ENCODE measurements at places on chromosomes 1 and 21.

DNA sequence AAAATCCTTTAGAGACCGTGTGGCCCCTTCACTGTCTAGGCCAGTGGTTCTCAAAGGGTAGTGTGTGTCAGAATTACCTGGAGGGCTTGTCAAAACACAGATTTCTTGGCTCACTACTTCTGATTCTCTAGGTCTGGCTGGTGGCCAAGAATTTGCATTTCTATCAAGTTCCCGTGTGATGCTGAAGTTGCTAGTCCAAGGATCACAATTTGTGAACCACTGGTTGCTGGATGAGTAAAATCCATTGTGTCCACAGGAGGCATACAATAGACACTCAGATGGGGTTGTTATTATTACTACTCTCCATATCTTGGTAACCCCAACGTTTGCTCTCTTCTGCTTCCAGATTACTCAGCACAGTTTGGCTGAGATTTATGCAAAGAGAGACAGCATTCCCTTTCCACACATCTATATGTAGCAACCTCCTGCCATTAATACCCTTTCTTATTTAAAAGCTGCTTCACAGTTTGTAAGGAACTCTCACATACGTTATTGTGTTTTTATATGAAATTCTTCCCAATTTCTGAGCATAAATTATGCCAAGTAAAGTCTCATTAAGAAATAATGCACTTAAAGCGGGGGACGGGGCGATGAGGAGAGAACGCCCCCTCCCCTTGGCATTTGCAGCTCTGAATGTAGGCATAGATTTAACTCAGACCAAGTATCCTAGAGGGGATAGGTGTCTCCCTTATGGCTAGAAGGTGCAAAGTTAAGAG lies 720 bp upstream of the TMCC2 start:
- H3K27ac ChIP-seq, result no peak overlapping the region
- H3K4me1 ChIP-seq, result peaks cover 32% of the 10 kb centered on the region
- no peak for DNase-seq
- peaks cover 2% of the 10 kb centered on the region for H3K36me3 ChIP-seq
- peaks cover 14% of the 10 kb centered on the region for H3K27me3 ChIP-seq

GRCh38 chr1:56948403-56949023 lies 17.3 kb downstream of the C8B start:
- no peaks in the 10 kb centered on the region for H3K27me3 ChIP-seq
- no peak for DNase-seq
- H3K27ac ChIP-seq, result no peak overlapping the region
- no peak overlapping the region for H3K4me3 ChIP-seq
- H3K4me1 ChIP-seq, result no peaks in the 10 kb centered on the region

DNA sequence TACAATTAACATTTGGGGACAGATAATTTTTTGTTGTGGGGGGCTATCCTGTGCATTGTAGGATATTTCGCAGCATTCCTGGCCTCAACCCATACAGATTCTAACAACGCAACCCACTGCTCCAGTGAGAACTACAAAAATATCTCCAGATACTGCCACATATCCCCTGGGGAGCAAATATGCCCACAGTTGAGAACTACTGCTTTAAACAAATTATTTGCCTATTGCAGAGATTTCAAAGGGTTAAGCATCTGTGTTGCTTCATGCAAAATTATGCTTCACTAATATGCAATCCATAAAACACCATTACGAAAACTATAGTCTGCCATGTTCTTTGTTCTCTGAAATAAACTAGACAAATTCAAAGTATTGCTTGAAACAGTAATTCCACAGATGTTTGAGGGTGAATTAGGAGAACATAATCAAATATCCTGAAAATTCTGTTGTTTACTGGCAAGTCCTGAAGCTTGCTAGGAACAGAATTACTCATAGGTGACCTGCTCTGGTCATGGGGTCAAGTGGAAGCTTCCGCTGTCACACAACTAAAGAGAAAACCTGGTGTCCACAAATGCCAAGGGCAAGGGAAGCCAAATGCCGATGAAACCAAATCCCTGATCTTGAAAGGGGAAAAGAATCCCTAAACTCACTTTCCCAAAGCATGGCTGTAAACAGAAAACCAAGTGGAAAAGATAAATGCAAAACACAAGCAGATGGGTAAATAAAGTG lies 149.4 kb downstream of the RERE start:
- no peaks in the 10 kb centered on the region for H3K27me3 ChIP-seq
- H3K4me3 ChIP-seq, result no peak overlapping the region
- no peak overlapping the region for H3K27ac ChIP-seq
- peaks cover 46% of the 10 kb centered on the region for H3K4me1 ChIP-seq

- no peak overlapping the region for H3K4me3 ChIP-seq
- no peaks in the 10 kb centered on the region for H3K27me3 ChIP-seq
Measured at GRCh38 chr21:45873866-45874265, 107.7 kb upstream of the COL6A1 start.

DNA sequence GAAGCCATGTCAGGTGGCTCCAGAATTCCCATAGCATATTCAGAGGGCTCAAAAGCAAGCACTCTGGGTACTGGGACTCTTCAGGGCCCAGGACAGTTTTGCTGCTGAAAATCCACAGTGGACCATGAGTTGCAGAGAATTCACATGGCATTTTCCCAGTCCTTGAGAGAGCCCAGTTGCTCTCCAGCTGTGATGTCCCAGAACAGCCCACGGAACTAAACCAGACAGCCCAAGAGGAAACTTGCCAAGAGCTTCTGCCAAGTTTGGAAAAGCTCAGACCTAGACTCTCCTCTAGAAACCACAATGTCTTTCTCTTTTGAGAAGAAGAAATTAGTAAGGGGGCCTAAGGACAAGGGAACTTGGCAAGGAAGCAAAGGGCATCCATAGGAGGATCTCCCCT lies 69.4 kb downstream of the RGS2 start:
- no peak overlapping the region for H3K27ac ChIP-seq
- DNase-seq, result no peak
- H3K4me3 ChIP-seq, result no peak overlapping the region
- H3K27me3 ChIP-seq, result peaks cover 2% of the 10 kb centered on the region
- no peaks in the 10 kb centered on the region for H3K36me3 ChIP-seq
- no peaks in the 10 kb centered on the region for H3K4me1 ChIP-seq

DNA sequence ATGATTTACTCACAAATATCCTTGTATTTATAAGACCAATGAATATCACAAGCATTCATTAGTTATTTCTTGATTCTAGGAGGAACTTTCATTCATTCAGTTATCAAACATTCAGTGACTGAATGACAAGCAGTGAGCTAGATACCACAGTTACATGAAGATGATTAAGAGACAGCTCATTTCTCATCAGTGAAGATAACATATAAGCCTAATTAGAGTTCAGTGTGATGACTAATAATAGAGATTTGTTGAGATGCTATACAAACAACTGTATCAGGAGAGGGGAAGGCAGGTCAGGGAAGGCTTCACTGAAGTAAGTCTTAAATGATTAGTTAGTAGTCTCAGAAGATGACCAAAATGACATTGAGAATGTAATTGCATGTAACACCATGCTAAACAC lies 14.6 kb upstream of the C1orf105 start:
- H3K27me3 ChIP-seq, result no peaks in the 10 kb centered on the region
- H3K4me3 ChIP-seq, result no peak overlapping the region
- no peak for DNase-seq
- H3K27ac ChIP-seq, result no peak overlapping the region
- H3K36me3 ChIP-seq, result no peaks in the 10 kb centered on the region

DNA sequence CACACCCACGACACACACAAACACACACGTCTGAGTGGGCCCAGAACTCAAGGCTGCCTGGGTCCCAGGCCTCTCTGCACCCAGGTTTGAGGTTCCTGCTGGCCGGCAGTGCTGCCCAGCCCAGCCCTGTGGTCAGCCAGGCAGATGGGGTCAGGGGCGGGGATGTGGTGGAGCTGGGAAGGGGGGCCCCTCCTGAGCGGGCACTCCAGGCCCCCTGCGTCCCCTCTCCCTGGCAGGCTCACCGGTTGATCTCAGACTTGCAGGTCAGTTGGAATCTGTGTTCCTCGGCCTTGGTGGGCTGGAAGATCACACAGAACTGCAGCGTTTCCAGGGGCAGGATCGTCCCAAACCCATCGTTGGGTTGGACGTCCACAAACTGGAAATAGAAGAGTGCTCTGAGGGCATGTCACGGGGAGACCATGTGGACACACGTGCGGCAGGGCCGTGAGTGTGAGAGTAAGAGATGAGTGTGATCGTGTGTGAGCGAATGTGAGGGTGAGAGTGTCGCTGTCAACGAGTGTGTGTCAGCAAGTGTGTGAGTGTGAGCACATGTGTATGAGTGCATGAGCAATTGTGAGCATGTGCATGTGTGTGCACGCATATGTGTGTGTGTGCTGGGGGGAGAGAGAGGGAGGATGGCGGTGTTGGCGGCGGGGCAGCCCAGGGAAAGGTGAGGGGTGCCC lies 19.7 kb upstream of the TMEM52 start:
- no peak overlapping the region for H3K4me3 ChIP-seq
- H3K27me3 ChIP-seq, result peaks cover 2% of the 10 kb centered on the region
- no peak overlapping the region for H3K27ac ChIP-seq
- DNase-seq, result no peak
- H3K36me3 ChIP-seq, result no peaks in the 10 kb centered on the region

- DNase-seq, result no peak
- H3K27me3 ChIP-seq, result peaks cover 39% of the 10 kb centered on the region
- no peak overlapping the region for H3K4me3 ChIP-seq
- H3K36me3 ChIP-seq, result no peaks in the 10 kb centered on the region
- peaks cover 9% of the 10 kb centered on the region for H3K4me1 ChIP-seq
Measured at GRCh38 chr1:15180189-15180588, 26.6 kb downstream of the TMEM51 start.

DNA sequence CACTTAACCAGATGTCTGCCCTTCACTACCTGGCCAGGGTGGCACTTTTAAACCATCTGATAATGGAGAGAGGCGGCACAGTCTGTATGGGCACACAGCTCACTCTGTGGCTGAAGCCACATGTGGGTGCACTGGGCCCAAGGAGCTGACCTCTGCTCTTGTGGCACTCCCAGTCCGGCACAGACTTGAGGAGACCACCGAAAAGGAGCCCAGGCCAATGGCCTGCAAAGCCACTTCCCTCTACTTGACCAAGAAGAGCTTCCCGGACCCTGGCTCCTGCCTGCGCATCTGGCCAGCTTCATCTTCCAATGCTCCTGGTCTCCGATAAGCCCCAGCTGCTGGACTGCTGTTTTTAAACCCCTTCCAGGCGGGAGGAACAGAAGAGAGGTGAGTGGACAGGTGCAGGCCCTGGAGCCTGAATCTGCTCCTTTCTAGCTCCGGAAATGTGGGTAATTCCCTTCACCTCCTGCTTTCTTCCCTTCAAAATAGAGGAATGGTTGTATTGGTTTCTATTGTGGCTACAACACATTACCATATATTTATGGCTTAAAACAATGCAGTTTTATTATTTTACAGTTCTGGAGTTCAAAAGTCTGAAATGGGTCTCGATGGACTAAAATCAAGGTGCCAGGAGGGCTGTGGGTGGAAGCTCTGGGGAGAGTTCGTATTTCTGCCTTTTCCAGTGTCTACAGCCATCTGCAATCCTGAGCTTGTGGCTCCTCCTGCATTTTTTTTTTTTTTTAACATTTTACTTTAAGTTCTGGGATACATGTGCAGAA lies 11.6 kb downstream of the GNG4 start:
- H3K36me3 ChIP-seq, result no peaks in the 10 kb centered on the region
- H3K4me3 ChIP-seq, result no peak overlapping the region
- H3K27ac ChIP-seq, result no peak overlapping the region
- peaks cover 3% of the 10 kb centered on the region for H3K27me3 ChIP-seq
- H3K4me1 ChIP-seq, result peaks cover 19% of the 10 kb centered on the region

- no peaks in the 10 kb centered on the region for H3K4me1 ChIP-seq
- no peaks in the 10 kb centered on the region for H3K36me3 ChIP-seq
- no peak for DNase-seq
- H3K4me3 ChIP-seq, result no peak overlapping the region
Measured at GRCh38 chr1:36981126-36981525, 53.2 kb downstream of the GRIK3 start.

DNA sequence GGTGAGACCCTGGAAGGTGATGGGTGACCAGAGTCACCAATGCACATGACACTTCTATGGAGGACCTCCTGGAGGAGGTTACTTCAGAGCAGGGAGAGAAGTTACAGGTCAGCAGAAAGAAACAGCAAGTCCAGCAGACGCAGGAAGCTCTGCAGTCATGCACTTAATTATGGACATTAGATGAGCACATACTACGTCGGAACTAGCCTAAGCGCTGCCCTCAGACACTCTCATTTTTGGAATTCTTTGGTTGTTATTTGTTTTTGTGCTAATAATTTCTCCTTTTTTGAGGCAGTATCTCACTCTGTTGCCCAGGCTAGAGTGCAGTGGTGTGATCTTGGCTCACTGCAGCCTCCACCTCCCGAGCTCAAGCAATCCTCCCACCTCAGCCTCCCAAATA lies 93.3 kb upstream of the IFFO2 start:
- no peak for DNase-seq
- no peak overlapping the region for H3K4me3 ChIP-seq
- no peaks in the 10 kb centered on the region for H3K36me3 ChIP-seq
- H3K27me3 ChIP-seq, result peaks cover 7% of the 10 kb centered on the region
- peaks cover 7% of the 10 kb centered on the region for H3K4me1 ChIP-seq

- H3K36me3 ChIP-seq, result no peaks in the 10 kb centered on the region
- no peak overlapping the region for H3K27ac ChIP-seq
- H3K27me3 ChIP-seq, result no peaks in the 10 kb centered on the region
- DNase-seq, result no peak
- peaks cover 10% of the 10 kb centered on the region for H3K4me1 ChIP-seq
- H3K4me3 ChIP-seq, result no peak overlapping the region
Measured at GRCh38 chr1:147591261-147591891, 50.1 kb downstream of the BCL9 start.

DNA sequence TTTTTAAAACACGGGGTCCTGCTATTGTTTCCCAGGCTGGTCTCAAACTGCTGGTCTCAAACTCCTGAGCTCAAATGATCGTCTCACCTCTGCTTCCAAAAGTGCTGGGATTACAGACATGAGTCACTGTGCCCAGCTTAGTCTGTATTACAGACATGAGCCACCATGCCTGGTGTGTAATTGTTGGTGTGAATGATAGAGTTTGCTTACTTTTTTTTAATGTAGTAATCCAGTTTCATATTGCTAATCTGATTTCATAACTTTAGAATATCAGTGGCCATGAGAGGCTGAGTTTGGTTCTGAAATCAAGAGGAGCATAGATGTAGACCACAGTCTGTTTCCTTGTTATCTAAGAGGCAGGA lies 3.4 kb downstream of the EPB41 start:
- DNase-seq, result peak; percentile 59
- H3K27ac ChIP-seq, result peak overlapping the region; percentile 76
- H3K36me3 ChIP-seq, result peaks cover 5% of the 10 kb centered on the region
- H3K4me1 ChIP-seq, result peaks cover 60% of the 10 kb centered on the region
- H3K27me3 ChIP-seq, result no peaks in the 10 kb centered on the region

DNA sequence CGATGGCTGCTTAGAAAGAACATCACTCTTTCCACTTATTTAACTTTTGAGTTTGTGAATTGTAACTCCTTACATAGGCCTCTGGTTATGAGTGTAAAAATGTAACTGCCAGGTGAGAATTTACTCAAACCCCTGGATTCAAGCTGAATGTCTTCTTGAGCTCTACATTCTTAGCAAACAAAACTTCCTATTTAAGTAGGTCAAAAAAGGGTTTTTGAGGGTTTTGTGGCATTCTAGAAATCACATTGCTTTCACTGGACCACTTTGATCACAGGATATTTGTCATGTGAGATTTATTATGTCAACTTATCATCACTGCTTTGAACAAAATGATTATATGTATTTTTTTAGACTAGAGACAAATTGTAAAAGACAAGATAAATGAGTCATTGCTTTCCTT lies 5.7 kb downstream of the IL23R start:
- H3K4me1 ChIP-seq, result peaks cover 76% of the 10 kb centered on the region
- H3K36me3 ChIP-seq, result peaks cover 26% of the 10 kb centered on the region
- peak overlapping the region; percentile 97 for H3K27ac ChIP-seq
- peak overlapping the region; percentile 69 for H3K4me3 ChIP-seq

- no peak overlapping the region for H3K27ac ChIP-seq
- H3K4me3 ChIP-seq, result no peak overlapping the region
- no peak for DNase-seq
- no peaks in the 10 kb centered on the region for H3K4me1 ChIP-seq
- peaks cover 4% of the 10 kb centered on the region for H3K27me3 ChIP-seq
- H3K36me3 ChIP-seq, result no peaks in the 10 kb centered on the region
Measured at GRCh38 chr1:208717525-208717924, 473.3 kb upstream of the PLXNA2 start.

Measured in activated CD4-positive, alpha-beta T cell treated with anti-CD3 and anti-CD28 coated beads for 36 hours (primary cell).